ENCODE measurements at places on chromosomes 3 and 15. TPM values are rescaled to one million over a fixed set of nuclear protein-coding genes. Genes with fewer than 3 reads are reported as not detected.

CPN2 gene
- polyA plus RNA-seq = not detected

BFSP2 gene
- polyA plus RNA-seq = not detected

TGM4 gene
- polyA plus RNA-seq = 0.10 TPM

ZNF280D gene
- polyA plus RNA-seq = 39.9 TPM

TM2D3 gene
- 34.9 TPM for polyA plus RNA-seq

GABRB3 gene
- 1.6 TPM for polyA plus RNA-seq

DNA sequence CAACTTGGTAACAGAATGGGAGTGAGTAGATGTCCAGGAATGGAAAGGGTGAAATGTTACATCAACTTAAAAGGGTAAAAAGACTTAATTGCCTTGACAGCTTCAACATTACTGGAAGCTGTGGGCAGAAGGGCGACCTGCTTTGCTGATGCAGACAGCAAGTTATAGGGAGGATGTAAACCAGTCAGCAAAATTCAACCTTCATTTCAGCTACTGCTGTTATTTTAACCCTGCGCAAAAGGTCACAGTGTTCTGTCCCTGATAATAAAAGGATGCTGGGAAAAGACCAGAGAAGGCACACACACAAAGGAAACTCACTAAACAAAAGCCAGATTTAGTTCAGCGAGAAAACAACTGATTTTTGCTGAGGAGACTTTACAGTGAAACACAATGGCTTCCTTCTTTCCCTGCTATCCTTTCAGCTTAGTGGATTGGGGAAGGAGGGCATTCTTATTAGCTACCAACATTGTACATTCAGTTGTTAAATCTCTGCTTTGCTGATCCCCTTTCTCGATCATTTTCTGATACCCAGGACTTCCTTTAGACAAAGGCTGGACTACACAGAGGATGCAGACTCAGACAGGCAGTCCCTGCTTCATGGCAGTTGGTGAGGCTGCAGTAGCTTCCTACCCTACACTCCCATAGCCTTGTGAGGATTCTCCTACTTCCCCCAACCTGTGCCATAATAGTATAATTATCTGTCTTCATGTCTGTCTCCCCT lies 62.0 kb downstream of the P3H2 start:
- DNase-seq = no peak

- DNase-seq = no peak
Measured at GRCh38 chr15:90679959-90680358, 37.2 kb upstream of the BLM start.

DNA sequence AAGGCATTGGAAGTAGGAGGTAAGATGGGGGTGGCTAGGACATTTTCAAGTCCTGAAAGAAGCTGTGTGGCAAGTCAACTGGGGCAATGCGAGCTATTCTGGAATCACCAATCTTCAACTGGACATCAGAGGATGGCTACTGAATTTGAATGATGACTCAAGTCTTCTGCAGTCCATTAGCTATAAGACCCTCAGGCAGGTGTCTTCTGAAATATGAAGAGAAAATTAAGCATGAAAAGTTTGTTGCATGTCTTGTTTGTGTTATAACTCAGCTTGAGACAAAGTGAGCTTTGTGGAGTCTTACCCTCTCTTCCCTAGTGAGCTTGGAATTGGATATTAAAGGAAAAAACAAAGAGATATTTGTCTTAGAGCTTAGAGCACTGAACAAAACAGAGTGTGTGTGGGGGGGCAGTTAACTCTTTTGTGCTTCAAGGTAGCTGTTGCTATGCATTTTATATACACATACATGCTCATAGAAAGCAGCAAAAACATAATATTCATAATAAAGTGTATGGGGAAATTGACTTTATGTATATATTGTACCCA lies 979.1 kb downstream of the MCTP2 start:
- DNase-seq = no peak

- peak; percentile 43 for DNase-seq
Measured at GRCh38 chr15:70023064-70023768, 74.5 kb downstream of the TLE3 start.

- DNase-seq = no peak
Measured at GRCh38 chr3:37461485-37462000, 287.2 kb upstream of the LRRFIP2 start.

DNA sequence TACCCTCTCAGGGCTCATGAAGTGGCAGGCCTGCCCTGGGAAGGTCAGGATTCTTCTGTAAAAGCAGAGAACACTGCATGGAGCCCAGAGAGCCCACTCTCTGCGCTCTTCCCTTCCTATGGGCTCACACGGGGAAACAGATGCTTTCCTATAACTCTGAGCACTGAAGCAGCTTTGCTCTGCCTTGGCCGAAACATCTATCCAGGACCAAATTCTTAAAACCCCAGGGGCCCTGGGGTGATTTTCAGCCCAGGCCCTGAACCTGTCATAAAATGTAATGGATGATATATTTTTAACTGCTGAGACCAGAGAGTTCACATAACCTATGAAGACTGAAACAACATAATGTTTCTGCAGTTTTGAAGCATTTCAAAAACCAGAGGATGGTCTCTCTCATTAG lies 249.9 kb upstream of the CTDSPL start:
- DNase-seq = peak; percentile 91

DNA sequence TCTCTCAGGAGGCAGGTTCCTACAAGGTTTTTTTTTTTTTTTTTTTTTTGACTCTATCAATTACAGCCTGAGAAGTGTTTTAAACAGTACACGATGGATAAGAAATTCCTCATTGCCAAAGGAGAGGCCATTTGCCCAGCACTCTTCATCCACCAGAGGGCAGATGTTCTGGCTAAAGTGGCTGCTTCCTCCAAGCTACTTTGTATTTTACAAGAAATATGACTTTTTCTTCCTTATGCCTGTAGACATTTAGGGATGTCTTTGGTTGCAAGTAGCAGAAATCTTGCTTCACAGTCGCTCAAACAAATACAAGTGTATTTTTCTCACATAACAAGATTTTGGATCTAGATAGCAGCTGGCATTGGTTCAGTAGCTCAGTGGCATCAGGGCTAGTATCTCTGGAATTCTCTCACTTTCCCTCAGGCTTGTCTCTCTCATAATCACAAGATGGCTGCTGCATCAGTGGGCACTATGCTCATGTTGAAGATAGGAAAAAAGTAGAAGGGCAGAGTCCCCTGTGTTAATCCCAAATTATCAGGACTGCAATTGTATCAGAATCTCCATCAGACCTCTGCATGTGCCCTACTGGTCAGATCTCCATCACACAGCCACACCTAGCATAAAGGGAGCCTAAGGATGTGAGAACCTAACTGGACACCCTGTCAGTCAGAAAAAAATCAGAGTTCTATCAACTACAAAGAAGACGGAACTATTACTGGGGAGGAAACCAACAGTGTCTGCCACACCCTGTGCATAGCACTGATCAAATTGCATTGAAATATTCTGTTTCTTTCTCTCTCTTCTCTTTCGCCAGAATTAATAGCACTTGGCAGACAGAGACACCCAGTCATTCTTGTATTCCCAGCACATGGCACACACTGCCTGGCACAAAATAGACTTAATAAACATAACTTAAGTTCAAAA lies 138.9 kb upstream of the COL8A1 start:
- peak; percentile 30 for DNase-seq

DNA sequence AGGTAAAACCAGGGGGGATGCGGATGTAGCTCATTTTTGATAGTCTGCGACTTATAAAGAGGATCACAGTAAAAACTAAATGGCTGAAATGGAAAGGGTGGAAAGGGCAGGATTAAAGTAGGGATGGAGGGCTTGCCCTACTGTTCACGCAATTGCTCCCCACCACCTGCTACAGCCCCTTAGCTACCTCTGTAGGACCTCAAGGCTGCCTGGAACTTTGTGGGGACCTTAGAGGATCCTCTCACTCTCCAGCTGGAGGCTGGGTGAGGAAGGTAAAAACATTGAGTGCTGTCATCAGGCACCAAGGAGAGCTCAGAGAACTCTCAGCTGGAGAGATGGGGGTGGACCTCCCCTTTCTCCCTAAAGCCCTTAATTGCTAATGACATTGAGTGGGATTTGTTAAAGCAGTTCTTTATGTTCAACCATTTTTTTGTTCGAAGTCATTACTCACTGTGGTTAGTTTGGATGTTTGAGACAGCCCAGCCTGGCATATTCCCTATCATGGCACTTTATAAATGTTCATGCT lies 213.0 kb downstream of the CLSTN2 start:
- DNase-seq = no peak

GRCh38 chr15:32651229-32651837 lies 9.8 kb downstream of the SCG5 start:
- DNase-seq = peak; percentile 52

- DNase-seq = no peak
Measured at GRCh38 chr3:8456412-8456811, 45.2 kb upstream of the LMCD1 start.

- DNase-seq = no peak
Measured at GRCh38 chr15:74531144-74531811, 9.7 kb upstream of the ARID3B start.

DNA sequence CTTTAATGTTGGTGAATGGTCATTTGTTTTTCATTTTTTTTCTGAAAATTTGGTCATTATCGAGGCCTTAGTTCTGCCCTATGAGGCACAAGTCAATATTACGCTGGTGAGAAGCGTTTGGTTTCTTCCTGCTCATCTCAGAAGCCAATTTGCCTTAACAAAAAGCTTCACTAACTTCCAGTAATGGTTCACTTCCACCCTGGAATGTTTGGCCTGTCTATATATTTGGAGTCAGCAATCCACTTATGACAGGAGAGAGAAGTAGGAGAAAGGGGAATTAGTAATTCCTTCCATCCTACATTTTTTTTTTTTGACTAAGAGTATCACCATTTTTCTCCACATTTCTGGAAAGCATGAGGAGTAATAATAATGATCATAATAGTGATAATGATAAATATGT lies 124.4 kb downstream of the DIPK2A start:
- no peak for DNase-seq

- peak; percentile 24 for DNase-seq
Measured at GRCh38 chr15:95267481-95267880, 1036.1 kb downstream of the MCTP2 start.

- peak; percentile 94 for DNase-seq
Measured at GRCh38 chr3:35664460-35664919, 25.2 kb downstream of the ARPP21 start.

DNA sequence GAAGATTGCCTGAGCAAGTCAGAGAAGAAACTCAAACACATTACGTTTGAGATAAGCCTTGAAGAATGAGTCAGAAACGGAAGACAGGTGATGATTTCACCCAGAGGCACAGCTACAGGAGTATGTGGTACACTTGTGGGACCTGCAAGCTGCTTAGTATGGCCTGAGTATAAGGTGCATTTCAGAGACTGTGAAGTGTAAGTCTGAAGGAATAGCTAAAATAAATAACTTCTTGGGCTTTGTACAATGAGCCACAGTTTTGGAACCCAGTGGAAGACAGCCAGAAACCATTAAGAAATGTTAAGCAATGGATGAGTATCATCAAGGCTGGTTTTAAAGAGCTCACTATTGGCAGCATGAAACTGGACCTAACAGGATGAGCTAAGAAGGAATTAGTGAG lies 826.2 kb downstream of the ROBO1 start:
- no peak for DNase-seq

- peak; percentile 86 for DNase-seq
Measured at GRCh38 chr3:159763602-159764489, 224.8 kb upstream of the IL12A start.

- DNase-seq = no peak
Measured at GRCh38 chr15:99606646-99607045, 40.9 kb downstream of the MEF2A start.
